ENCODE measurements at places on chromosomes 3 and 15. TPM values are rescaled to one million over a fixed set of nuclear protein-coding genes. Genes with fewer than 3 reads are reported as not detected.

Gene HYAL1
- 2.5 TPM for total RNA-seq

Gene WNT5A
- total RNA-seq = 80.7 TPM

Gene CDHR4
- total RNA-seq = 0.07 TPM

Gene ISLR2
- 0.10 TPM for total RNA-seq

Data from smooth muscle cell of the pulmonary artery (primary cell).